ENCODE measurements at places on chromosomes 7 and 10. TPM values are rescaled to one million over a fixed set of nuclear protein-coding genes. Genes with fewer than 3 reads are reported as not detected.

SEMA3E gene
- total RNA-seq, result 0.27 TPM

ARID5B gene
- 9.5 TPM for total RNA-seq

SLC18A3 gene
- not detected for total RNA-seq

COL13A1 gene
- 77.5 TPM for total RNA-seq

ADCY1 gene
- 0.07 TPM for total RNA-seq

CDK1 gene
- total RNA-seq, result 84.0 TPM

SFTPD gene
- total RNA-seq, result not detected

SPOCK2 gene
- 1.2 TPM for total RNA-seq

ZNF518A gene
- total RNA-seq, result 4.9 TPM

PODXL gene
- 415 TPM for total RNA-seq

All from mammary microvascular endothelial cell (primary cell).